ENCODE measurements at places on chromosomes 4 and X. TPM values are rescaled to one million over a fixed set of nuclear protein-coding genes. Genes with fewer than 3 reads are reported as not detected.

DNA sequence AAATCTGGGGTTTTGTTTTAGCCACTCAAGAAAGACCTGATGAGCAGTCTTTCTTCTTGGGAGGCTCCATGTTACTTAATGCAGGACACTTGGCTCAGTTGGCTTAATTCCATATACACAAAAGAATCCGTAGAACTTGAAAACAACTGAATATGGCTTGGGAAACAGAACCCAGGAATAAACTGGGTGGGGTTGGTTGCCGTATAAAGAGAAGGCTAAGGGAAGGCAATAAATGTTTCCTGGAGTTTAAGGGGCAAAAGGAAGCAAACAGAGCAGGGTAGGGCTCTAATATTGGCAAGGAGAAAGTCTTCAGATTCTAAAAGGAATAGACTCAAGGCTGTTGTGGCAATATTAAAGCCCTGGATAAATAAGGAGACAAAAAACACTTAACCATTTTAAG lies 8.4 kb downstream of the TNMD start:
- DNase-seq = no peak
- H3K4me1 ChIP-seq = peaks cover 3% of the 10 kb centered on the region
- no peak overlapping the region for H3K27ac ChIP-seq
- H3K27me3 ChIP-seq = no peaks in the 10 kb centered on the region

DNA sequence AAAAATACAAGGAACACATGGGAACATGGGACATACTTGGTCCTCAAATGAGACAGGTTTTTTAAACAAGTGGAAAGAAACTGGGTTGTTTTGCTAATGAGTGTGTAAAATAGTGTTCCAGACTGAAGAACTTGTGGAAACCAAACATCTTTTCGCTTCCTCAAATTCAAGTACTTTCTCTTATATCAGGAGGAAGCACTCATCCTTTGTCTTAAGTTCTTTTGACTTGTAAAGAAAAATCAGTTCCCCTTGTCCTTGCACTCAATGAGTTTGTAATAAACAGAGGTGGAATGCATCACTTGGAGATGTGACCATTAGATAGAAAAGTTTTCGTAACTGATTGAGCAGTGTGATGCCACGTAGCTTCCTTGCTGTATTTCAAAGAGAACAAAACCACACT lies 101.1 kb downstream of the PHOX2B start:
- H3K27ac ChIP-seq = no peak overlapping the region
- H3K4me1 ChIP-seq = peaks cover 42% of the 10 kb centered on the region
- peaks cover 49% of the 10 kb centered on the region for H3K36me3 ChIP-seq
- H3K27me3 ChIP-seq = peaks cover 2% of the 10 kb centered on the region

DNA sequence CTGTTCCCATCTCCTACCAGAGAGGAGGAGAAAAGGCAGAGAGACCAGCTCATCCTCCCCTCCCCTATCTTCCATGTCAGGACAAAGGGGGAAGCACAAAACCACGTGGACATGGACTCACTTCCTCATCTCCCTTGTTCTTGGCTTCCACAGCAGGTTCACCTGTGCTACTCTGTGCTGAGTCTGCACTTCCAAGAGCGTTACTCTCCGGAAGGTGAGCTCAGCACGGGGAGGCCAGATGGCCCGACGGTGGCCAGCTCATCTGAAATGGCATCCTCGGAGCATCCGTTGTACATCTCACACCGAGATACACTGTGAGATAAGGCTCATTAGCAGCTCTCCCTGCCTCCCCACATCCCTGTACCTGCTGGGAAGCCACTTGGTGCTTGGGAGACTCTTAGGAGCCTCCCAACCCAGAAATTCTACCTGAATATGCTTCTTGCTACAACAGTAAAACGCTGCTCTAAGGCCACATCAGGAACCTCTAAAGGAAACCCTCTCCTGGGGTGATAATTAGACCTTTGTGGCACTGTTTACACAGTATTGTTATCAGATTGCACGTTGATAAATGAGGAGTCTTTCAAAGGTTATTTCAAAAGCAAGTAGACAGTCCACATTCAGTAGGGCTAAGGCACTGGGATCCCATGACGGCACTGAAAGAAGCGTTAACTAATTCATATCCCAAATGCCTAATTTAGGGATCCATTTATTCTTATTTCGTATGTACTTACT lies 19.4 kb downstream of the LGI2 start:
- no peak for DNase-seq
- H3K27me3 ChIP-seq = peaks cover 2% of the 10 kb centered on the region
- peaks cover 7% of the 10 kb centered on the region for H3K4me1 ChIP-seq
- H3K4me3 ChIP-seq = no peak overlapping the region
- no peak overlapping the region for H3K27ac ChIP-seq
- H3K36me3 ChIP-seq = no peaks in the 10 kb centered on the region

GRCh38 chr4:142463206-142463605 lies 382.9 kb downstream of the INPP4B start:
- H3K27me3 ChIP-seq = no peaks in the 10 kb centered on the region
- no peak for DNase-seq

- DNase-seq = no peak
- H3K27me3 ChIP-seq = peaks cover 6% of the 10 kb centered on the region
- H3K4me1 ChIP-seq = peaks cover 22% of the 10 kb centered on the region
- peaks cover 9% of the 10 kb centered on the region for H3K36me3 ChIP-seq
- no peak overlapping the region for H3K27ac ChIP-seq
Measured at GRCh38 chr4:5945171-5945570, 52.3 kb upstream of the CRMP1 start.

- H3K27ac ChIP-seq = no peak overlapping the region
- DNase-seq = no peak
- H3K4me3 ChIP-seq = no peak overlapping the region
- H3K36me3 ChIP-seq = no peaks in the 10 kb centered on the region
Measured at GRCh38 chr4:113846433-113846832, 84.9 kb upstream of the CAMK2D start.

GRCh38 chrX:151039351-151039750 lies 56.2 kb downstream of the HMGB3 start:
- no peaks in the 10 kb centered on the region for H3K36me3 ChIP-seq
- no peaks in the 10 kb centered on the region for H3K4me1 ChIP-seq
- DNase-seq = no peak
- H3K27ac ChIP-seq = no peak overlapping the region
- peaks cover 4% of the 10 kb centered on the region for H3K27me3 ChIP-seq

Gene CRMP1
- total RNA-seq = 71.2 TPM

Gene SLC6A14
- total RNA-seq = not detected

Measured in endothelial cell (in vitro differentiated cells).